ENCODE measurements at places on chromosomes 4 and X. TPM values are rescaled to one million over a fixed set of nuclear protein-coding genes. Genes with fewer than 3 reads are reported as not detected.

DNA sequence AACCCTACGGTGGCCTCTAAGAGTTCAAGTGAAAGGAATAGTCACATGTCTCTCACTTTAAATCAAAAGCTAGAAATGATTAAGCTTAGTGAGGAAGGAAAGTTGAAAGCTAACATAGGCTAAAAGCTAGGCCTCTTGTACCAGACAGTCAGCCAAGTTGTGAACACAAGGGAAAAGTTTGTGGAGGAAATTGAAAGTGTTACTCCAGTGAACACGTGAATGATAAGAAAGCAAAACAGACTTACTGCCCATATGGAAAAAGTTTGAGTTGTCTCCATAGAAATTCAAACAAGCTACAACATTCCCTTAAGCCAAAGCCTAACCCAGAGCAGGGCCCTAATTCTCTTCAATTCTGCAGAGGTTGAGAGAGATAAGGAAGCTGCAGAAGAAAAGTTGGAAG is 51.5 kb upstream of the RAB9B start:
- DNase-seq: no peak

Gene F8
- 16.1 TPM for total RNA-seq

GRCh38 chr4:151922306-151922705 is 161.5 kb upstream of the GATB start:
- no peak for DNase-seq

DNA sequence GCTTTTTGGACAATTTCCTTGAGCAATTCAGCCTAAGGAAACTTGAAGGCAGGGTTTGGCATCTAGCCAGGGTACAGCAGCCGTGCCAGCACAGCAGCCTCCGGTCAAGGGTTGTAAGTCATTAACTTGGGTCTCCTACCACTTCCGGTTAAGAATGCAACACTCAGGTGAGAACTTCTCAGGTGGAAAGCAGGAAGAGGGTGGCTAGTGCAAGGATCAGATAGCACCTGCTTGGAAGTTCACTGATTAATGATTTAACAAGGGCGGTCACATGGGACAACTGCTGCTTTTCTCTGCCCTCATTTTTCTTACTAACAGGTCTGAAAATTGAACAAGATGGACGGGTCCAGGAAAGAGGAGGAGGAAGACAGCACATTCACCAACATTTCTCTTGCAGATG is 30.1 kb upstream of the SCOC start:
- no peak for DNase-seq

GRCh38 chr4:168028568-168028967 is 63.8 kb upstream of the ANXA10 start:
- no peak for DNase-seq

- peak; percentile 18 for DNase-seq
These were observed 4.2 kb upstream of the TAB3 start for GRCh38 chrX:30893206-30893605.

All from breast epithelium (tissue), 4 donors.